ENCODE measurements at places on chromosomes 16 and 17.

DNA sequence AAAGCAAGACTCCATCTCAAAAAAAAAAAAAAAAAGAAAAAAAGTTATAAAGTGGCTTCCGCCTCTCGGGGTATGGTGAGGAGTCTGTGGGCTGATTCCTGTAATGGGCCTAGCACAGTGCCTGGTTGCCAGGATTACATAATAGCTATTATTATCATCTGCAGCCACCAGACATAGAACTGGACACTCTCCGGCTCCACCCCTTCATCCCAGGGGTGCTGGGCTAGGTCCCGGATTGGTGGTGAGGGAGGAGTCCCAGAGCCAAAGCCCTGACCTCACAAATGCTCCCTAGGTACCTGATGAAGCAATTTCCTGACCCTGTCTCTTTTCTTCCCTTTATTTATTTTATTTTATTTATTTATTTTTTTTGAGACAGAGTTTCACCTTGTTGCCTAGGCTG, 11.6 kb upstream of the ADGRG1 start:
- no peak for DNase-seq

DNA sequence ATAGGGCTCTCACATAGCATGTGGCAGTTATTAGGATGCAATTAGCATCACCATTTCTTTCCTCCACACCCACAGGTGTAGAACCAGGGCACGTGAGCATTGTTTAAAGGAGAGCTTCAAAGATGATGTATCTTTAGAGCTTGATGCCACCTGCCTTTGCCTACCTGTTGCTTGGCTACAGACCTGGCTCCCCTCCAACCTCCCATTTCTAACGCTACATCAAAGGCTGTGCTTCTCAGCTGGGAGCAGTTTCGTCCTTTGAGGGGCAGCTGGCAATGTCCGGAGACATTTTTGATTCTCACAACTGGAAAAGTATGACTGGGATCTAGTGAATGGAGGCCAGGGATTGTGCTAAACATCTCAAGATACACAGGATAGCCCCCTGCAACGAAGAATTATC, 78.5 kb upstream of the CLEC3A start:
- DNase-seq, result no peak

GRCh38 chr17:9475101-9475658, 100.4 kb downstream of the STX8 start:
- DNase-seq, result no peak

DNA sequence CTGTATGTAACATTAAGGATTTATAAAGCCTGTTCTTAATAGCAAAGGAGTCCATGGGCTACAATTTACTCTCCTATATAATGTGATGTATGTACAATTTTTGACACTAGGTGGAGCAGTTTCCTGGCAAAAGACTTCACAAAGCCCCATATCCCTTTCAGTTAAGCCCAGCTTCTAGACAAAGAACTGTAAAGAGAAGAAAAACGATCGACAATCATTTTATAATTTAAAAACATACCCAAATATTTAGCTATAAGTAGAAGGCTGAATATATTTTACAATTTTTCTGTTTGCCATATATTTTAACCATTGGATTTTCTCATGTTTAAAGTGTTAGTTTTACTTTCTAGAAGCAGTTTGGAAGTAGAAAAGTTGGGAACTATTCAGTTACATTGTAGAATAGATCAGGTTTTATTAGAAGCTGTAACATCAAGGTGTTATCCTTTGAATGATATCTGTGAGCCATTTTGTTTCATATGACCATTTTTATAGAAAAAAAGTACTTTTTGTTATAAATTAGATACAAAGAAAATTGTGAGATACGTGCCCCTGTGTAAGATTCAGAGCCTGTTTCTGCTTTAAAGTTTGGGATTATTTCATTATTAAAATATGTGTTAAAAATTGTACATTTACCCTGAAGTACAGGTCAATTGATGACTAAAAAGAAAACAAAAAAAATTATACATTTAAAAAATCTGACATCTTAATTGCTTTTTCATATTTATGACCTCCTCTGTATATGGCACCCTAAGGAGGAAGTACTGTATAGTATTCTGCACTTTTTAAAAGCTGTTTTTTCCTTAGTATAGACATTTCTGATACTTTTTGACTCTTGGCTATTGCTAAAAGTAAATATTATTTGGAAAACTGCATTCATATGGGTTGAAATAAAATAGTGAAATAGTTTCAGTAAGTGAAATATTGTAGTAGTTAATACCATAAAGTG, 46.3 kb downstream of the VMP1 start:
- DNase-seq, result no peak

DNA sequence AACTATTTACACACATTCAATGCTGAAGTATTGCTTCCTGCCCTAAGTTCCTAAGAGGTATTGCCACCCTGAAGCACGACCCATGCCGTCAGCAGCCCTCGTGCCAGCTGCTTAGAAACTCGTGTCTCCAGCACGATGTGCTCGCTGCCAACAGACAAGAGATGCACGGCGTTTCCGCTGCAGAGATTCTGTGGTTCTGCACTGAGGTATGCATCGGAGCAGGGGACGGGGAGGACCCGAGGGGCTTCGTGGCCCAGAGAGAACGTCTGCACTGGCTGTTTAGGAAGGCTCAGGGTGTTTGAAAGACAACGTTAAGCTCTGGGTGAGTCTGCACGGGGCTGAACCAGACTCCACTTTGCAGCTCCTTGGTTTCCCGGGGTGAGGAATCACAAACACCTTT, 82.7 kb upstream of the CREBBP start:
- DNase-seq, result no peak

All from activated T-cell treated with anti-CD3 and anti-CD28 coated beads, Interleukin-2, amount 50 U/mL, for 4 hours (primary cell).